ENCODE measurements at places on chromosomes 12 and 14. TPM values are rescaled to one million over a fixed set of nuclear protein-coding genes. Genes with fewer than 3 reads are reported as not detected.

GRCh38 chr12:26195250-26195640, at the start of gene SSPN:
TSS of gene SSPN (plus strand) at chr12:26195573. CDS start at chr12:26195673, 100 bp downstream.
- DNase-seq = peak; percentile 82

- DNase-seq = peak; percentile 57
These were observed 82.3 kb downstream of the PLEKHG3 start for GRCh38 chr14:64786296-64787149.

DNA sequence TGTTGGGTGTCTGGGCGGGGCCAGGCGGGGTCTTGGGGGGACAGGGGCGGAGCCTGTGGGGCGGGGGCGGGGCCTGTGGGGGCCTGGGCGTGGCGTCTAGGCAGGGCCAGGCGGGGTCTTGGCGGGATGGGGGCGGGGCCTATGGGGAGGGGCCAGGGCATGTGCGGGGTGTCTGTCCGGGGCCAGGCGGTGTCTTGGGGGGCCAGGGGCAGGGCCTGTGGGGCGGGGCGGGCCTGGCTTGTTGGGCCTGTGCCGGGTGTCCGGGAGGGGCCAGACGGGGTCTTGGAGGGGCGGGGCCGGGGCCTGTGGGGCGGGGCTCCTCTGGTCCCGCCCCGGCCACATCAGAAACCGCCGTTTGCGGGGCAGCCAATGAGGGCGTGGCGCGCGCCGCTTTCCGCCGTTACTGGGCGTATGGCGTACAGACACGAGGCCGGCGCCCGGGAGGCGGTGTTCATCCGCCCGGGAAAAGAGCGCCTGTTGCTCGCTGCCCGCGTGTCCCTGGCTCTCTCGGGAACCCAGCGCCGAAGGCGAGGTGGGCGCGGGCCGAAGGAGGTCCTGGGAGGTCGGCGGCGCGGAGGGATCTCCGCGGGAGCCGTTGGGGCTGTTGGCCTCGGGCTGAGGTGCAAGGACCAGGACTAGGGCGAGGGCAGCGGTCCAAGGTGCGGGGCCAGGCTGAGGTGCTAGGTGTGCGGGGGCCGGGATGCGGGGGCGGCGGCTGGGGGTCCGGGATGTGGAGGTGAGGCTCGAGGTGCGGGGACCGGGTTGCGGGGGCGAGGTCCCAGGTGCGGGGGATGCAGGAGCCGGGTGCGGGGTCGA, at the start of gene PIWIL1:
Gene PIWIL1 (plus strand): TSS at position 400 of the 816 bp plus-strand sequence. CDS start 4,705 bp downstream, outside the sequence.
- no peak for DNase-seq

- peak; percentile 27 for DNase-seq
These were observed 3.6 kb upstream of the TNFRSF1A start for GRCh38 chr12:6345319-6346091.

- DNase-seq = no peak
These were observed 75.9 kb downstream of the AEBP2 start for GRCh38 chr12:19515179-19515578.

DNA sequence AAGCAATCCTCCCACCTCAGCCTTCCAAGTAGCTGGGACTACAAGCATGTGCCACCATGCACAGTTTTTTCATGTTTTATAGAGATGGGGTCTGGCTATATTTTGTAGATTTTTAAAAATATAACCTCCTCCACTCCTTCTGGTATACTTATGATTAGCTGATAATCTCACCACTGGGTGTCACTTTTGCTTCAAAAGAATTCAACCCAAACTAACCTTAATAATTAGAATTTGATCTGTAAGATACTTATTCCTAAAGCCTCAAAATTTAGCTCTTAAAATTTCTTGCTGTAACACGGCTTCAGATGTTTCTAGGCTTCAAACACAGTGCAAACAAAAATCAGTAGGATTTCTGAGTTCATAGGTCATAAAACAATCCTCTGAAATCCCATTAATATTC, 130.3 kb downstream of the CEP83 start:
- no peak for DNase-seq

GRCh38 chr12:88634008-88634407, 53.7 kb upstream of the KITLG start:
- DNase-seq = no peak

DNA sequence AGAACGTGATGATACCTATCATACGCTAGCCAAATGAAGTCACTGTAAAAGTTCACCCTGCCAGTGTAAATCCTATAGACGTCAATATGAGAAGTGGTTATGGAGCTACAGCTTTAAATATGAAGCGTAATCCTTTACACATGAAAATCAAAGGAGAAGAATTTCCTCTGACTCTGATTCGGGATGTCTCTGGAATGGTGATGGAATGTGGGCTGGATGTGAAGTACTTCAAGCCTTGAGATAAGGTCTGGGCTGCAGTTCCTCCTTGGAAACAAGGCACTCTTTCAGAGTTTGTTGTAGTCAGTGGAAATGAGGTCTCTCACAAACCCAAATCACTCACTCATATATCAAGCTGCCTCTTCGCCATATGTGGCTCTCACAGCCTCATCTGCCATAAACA, 53.1 kb upstream of the NAP1L1 start:
- DNase-seq = no peak

DNA sequence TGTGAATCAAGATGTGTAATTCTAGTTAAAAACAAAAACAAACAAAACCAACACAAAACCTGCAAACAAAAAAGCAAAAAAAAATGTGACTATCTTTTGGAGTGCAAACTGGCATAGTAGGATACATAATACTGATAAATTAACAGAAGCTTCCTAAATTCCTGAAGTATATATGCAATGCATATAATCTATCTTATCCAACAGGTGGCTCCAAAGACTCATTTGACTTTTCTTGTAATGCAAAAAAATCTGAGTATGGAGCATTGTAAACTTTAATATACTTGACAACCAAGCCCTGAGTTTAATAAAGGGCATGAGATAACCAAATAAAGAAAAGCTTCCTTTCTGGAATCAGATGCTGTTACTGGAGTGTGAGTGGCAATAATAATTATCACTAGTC, 1003.6 kb downstream of the FSCB start:
- no peak for DNase-seq

DNA sequence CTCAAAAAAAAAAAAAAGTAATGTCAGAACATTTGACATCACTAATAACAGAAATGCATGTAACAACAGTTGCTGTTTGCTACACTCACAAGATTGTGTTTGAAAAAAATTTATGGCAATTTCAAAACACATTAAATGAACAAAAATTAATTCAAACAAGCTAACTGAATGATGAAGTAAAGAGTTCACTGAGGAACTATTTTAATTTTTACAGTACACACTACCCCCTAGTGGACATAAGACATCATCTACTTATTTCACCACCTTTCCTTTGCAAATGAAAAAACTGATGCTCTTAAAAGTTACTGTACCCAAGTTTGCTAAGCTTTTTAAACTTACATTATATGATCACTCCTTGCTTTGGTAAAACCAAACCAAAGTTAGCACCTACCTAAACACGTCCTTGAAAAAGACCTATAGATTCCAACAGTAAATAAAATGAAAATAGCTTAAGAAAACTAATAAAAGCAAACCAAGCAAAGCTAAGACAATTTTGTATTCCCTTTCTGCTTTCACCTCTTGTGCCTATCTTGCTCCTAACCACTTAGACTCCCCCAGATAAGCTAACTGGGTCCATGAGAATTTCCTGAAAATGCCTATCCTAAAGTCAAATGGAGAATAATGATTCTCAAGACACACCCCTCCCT, 22.2 kb downstream of the UBE2N start:
- no peak for DNase-seq

DNA sequence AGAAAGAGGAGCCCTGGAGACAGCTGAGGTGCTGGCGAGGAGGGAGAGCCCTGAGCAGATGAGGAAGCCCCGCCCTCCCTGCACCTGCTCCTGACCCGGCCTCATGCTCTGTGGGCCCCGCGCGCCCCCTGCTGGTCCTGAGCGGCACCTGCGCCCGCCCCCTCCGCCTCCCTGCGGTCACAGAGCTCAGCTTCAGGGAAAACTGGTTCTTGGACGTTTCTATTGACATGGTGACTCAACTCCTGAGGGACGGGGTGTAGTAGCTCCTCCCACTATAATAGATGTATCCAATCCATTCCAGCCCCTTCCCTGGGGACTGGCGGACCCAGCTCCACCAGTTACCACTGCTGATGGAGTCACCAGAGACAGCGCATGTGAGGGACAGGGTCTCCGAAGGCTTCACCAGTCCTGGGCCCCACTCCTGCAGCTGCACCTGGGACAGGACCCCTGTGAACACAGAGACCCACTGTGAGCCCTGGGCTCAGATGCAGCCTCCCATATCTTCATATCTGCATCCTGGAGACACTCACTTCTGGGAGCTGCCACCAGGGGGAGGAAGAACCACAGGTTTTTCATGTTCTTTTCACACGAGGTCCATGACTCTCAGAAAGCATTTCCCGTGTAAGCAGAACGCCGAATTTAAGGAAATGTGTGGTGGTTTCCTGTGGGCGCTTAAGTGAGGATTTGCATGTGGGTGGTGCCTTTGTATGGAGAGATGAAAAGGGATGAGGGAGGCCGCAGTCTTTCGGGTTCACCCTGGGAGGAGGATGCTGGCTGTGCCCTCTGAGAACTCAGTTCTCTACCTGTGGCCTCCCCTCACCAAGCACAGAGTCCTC, 1346.4 kb downstream of the TMEM121 start:
- DNase-seq = peak; percentile 64

DNA sequence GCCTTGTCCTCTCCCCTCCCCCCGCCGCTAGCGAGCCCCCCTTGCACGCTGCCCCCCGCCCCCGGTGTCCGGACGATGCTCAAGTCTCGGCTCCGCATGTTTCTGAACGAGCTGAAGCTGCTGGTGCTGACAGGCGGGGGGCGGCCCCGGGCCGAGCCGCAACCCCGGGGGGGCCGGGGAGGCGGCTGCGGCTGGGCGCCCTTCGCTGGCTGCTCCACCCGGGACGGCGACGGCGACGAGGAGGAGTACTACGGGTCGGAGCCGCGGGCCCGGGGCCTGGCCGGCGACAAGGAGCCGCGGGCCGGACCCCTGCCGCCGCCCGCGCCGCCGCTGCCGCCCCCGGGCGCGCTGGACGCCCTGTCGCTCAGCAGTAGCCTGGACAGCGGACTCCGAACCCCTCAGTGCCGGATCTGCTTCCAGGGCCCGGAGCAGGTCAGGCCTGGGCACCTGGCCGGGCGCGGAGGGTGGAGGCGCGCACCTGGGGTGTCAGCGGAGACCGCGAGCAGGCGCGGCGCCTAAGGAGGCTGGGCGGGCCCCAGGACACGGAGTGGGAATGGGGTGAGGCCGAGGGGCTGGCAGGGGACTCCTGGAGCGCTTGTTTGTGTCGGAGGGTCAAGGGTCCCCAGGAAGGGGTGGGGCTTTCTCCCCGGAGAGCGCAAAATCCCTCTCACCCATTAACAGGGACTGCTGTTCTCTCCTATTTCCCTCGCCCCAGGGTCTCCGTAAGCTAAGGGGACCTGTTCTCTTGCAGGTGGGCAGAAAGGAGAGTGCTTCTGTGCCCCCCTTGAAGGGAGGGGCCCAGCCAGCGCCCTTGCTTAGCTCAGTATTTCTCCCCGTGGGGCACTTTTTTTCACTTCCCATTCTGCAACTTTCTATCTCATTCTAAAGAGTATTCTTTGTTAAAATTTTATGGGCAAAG, 810 bp downstream of the MARCHF9 start:
- peak; percentile 59 for DNase-seq

DNA sequence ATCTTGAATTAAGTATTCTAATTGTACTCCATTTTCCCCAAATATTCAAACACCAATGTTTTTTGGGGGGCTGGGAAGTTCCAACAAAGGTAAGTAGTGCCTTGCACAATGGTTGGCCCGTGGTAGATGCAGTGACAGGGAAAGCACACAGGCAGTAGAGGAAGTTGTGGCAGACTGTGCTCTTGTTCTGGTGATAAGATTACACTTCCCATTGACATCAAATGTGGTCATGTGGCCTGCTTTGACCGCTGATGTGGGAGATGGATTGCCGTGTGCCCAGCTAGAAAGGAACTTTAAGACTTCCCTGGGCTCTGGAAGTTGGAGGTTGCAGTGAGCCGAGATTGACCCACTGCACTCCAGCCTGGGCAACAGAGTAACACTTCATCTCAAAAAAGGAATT, 223.8 kb downstream of the VRK1 start:
- no peak for DNase-seq

GRCh38 chr12:93767524-93767863, 90.3 kb downstream of the CRADD start:
- no peak for DNase-seq

DNA sequence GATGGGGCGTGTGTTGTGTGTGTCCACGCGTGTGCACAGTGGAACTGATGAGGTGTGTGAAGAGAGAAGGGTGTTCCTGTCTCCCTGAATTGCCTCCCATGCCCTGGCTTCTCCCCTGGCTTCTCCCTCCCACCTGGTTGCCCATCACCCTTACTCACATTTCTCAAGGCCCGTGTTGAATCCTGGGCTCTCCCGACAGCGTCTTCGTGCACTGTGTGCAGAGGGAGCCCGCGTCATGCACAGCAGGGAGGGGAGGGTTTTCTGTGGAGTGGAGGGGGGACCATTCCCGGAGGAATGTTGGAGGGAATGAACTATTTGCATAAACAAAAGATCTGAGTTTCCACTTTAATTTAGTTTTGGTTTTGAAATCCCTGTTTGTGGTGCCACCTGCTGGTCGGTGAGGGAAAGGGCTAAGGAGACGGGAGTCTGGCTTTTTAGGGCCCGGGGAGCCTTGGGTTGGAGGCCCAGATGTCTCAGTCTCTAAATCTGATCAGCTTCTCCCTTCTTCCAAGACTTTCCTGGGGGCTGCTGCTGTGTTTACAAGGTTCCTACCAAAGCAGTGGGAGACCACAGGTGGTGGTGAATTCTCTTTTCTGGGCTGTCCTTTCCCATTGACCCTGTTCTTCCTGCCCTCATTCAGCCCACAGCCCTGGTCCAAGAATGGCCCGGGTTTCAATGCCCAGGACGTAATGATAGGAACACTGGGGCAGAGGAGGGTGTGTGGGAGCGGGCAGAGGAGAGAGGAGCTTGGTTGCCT, at the start of gene C1R:
Gene C1R (minus strand): TSS at position 217 of the 757 bp plus-strand sequence. CDS start 57 bp downstream, at position 160.
- DNase-seq = peak; percentile 78

- peak; percentile 58 for DNase-seq
These were observed 63.7 kb downstream of the ZNF664 start for GRCh38 chr12:124036657-124037109.

GRCh38 chr14:103530831-103531230, 1.8 kb downstream of the TRMT61A start:
- no peak for DNase-seq

GRCh38 chr12:48969160-48969771, 2.3 kb downstream of the WNT10B start:
- no peak for DNase-seq

- DNase-seq = no peak
These were observed 69.3 kb downstream of the SERPINA3 start for GRCh38 chr14:94681300-94682060.

DNA sequence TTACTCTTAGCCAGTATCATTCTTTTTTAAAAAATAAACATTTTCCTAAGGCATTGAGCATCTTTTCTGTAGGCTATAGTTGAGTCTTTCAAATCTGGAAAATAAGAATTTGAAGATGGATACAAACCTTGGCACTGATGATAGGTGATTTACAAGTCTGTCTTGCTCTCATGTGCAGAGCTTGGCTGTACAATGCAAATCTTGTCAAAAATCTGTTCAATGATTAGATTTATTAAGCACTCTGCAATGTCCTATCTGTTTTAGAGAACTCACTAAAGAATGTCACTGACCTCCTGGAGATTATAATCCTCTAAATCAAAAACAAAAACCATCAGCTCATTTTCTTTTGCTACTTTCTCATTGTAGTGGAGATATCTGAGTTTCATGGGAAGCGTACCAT, 42.8 kb upstream of the AMIGO2 start:
- DNase-seq = no peak

GRCh38 chr12:67772267-67773169, 124.0 kb downstream of the DYRK2 start:
- DNase-seq = no peak

- no peak for DNase-seq
These were observed 10.2 kb upstream of the DHRS7 start for GRCh38 chr14:60175255-60175902.

Gene CIROP
- not detected for total RNA-seq

Gene RNASE7
- total RNA-seq = not detected

Gene TMEM63C
- 1.9 TPM for total RNA-seq

Gene CLEC1A
- 4.4 TPM for total RNA-seq

Gene PTPN6
- 6.0 TPM for total RNA-seq

Gene PELI2
- 1.6 TPM for total RNA-seq
